GF-D8 (cell line): ENCODE measurements at places on chromosomes 2 and 18.

DNA sequence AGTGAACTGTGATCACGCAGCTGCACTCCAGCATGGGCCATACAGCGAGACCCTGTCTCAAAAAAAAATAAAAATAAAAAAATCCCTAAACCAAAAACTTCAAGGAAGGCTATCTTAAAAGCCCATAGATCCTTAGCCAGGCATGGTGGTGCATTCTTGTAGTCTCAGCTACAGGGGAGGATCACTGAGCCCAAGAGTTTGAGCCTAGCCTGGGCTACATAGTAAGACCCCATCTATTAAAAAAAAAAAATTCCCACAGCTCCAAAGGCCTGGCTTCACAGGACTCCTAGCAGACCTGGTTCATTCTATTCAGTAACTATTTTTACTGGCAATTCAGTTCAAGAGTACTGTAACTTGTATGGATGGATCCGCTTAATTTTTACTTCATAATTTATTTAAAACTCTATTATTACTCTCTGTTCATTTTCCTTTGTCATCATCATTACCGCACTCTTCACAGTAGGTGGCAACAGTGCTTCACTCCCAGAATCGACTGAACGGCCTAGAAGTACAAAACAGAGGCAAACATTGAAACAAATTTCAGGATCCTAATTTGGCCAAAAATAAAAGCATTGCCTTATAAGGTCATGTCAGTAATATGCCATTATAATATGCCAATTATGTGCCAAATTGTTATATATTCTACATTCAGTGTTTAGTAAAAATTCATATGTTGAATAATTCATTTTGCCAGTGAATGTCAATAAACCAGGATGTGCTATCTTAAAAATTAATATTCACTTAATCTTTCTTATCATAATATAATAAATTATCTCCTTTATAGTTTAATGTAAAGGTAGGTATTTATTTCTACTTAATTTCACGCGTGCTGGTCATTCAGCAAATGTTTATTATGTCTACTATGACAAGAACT lies 14.3 kb upstream of the STAM2 start:
- DNase-seq: no peak

DNA sequence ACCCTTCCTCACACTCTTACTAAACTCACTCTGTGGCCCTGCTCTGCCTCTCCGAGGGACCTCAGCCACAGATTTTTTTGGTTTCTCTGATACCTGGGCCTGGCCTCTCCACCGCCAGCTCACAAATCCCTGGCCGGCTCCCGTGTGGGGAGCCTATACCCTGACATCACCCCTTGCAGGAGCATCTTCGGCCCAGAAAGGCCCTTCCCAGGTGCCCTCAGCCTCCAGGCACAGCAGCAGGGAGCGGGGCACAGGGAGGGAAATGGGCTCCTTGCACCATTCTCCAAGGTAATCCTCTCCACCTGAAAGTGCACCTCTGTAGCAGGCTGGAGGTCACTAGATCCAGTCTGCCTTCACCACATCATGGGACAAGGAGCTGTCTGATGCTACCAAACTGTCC lies 43.2 kb downstream of the CRACDL start:
- no peak for DNase-seq

- DNase-seq: no peak
Measured at GRCh38 chr2:39739386-39739785, 39.7 kb downstream of the THUMPD2 start.

DNA sequence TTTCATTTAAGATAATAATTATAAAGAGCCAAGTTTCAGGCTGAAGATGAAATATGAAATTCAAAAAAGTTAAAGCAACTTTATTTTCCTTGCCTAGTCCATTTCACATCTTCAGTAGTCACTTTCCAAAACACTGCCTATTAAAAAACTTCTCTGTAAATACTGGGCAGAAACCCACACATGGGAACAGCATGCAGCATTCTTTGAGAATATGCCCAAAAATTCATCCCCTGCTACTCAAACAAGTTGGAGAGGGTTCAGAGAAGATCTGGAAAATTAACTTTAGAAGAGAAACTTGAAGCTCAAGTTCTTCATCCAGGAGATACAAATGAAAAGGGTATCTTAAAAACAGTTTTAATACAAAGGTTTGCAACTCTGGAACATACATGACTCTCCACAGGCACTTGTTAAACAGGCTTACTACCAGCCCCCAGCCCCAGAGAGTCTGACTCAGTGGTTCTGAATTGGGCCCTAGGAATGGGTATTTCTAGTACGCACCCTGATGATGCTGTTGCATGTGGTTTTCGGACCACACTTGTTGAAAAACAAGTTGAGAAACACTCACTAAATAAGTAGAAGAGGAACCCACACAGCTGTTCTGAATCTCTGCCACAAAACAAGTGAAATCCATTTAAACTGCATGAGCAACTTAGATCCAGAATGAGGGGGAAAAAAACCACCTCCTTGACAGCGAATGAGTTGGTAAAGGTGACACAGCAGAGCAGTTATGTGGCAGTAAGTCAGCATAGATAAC lies 329.1 kb downstream of the SATB2 start:
- DNase-seq: no peak

DNA sequence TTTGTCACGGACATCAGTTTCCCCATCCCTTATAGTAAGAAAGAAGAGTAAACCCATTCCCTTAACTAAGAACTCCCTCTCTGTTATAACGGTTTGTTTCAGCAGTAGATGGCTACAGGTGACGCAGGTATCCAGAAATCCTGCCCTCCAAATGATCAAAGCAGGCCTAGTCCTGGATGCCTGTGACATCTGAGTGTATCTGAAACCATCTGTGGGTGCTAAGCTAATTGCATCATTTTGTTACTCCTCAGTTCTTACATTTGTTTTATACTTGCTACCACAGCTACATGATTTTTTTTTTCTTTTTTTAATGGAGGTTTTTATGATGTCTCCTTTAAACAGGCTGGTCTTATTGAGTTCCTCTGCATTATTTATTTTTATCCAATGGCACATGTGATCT lies 55.1 kb downstream of the AAK1 start:
- no peak for DNase-seq

DNA sequence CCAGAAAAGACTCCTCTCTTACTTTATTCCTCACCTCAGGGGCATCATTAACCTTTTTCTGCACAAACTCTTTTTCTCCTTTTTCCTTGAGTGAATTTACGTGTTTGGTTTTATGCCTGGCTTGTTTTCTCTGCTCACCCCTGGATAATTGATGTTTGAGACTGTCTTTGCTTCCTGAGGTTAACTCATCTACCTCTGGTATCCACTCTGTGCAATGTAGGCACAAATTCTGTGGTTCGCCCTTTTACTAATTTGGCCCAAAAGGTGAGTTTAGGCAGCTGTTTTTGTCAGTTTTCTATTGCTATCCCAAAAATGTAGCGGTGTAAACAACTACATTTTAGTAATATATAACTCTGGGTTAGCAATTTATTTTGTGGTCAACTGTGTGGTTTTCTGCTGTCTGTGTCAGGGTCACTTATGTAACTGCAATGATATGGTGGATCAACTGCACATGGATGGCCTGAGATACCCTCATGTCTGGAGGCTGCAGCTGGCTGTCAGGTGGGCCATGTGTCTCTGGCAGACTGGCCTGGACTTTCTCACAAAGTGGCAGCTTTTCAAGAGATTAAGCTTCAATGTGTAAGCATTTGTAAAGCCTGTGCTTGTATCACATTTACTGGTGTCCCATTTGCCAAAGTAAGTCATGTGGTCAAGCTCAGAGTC lies 329.7 kb downstream of the FSIP2 start:
- DNase-seq: peak; percentile 6

GRCh38 chr2:109046925-109047508 lies 58.0 kb upstream of the EDAR start:
- no peak for DNase-seq
